ENCODE measurements at places on chromosomes 5 and 9. TPM values are rescaled to one million over a fixed set of nuclear protein-coding genes. Genes with fewer than 3 reads are reported as not detected.
A peak's percentile ranks its signal among the peaks of the same experiment; 100 is the strongest.

- no peaks in the 10 kb centered on the region for H3K36me3 ChIP-seq
- H3K27ac ChIP-seq = no peak overlapping the region
- no peak overlapping the region for H3K4me3 ChIP-seq
- no peaks in the 10 kb centered on the region for H3K27me3 ChIP-seq
- peak; percentile 66 for DNase-seq
Observed at GRCh38 chr9:74742792-74743730, 144.7 kb downstream of the TRPM6 start.

DNA sequence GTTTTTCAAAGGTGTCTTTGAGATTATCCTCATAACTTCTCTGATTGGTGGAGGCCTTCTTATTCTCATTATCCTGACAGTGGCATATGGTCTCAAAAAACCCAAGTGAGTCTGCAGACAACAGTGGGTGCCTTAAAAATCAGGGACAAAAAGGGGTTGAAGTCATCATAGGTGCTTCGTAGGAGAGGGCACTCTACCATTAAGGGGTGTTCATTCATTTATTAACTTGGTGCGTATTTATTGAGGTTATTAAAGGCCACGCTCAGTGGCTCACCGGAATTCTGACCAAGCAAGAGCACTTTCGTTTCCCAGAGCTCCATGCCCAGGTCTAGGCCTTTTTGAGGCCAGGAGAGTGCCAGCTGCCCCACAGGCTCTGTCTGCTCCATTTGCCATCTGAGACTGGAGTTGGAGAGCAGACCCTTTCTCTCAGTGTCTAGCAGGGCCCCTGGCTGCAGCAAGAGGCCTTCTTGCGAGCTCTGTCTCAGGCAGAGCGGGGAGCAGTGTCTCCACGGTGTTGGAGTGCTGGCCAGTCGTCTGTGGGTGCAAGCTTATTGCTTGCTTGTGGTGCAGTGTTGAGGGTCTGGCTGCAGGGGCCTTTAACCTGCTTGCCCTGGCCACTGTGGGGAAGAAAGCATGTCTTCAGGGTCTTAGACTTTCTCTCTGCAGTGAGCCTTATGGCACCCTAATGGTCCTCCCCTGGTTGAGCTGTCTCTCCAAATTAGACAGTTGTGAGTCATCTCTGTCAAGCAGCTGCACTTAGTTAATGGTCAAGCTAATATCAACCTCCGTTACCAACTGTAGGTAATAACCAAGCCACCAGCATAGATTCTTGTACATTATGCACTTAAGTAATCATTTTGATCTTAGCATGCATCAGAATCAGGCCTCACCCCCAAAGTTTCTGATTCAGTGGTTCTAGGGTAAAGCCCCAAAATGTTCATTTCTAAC, 62.6 kb downstream of the IL31RA start:
- no peaks in the 10 kb centered on the region for H3K4me1 ChIP-seq
- H3K4me3 ChIP-seq = no peak overlapping the region
- H3K36me3 ChIP-seq = no peaks in the 10 kb centered on the region
- no peaks in the 10 kb centered on the region for H3K27me3 ChIP-seq

GRCh38 chr5:151643388-151643787, 43.3 kb downstream of the SPARC start:
- no peak overlapping the region for H3K27ac ChIP-seq
- DNase-seq = no peak
- H3K27me3 ChIP-seq = no peaks in the 10 kb centered on the region
- no peaks in the 10 kb centered on the region for H3K36me3 ChIP-seq
- no peaks in the 10 kb centered on the region for H3K4me1 ChIP-seq
- no peak overlapping the region for H3K4me3 ChIP-seq

DNA sequence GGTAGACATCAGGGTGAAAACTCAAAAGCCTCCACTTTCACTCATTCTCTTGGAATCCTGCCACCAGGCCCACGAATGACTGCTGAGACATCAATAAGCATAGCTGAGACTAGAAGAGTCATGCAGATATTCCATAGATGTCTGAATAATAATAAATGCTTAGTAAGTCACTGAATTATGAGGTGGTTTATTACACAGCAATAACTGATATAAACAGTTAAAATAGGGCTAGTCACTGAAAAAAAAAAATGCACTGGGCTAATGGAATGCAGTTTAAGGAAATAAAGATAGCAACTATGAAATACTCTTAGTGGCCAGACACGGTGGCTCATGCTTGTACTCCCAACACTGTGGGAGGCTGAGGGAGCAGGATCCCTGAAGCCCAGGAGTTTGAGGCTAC, 262.8 kb upstream of the CDH6 start:
- H3K27me3 ChIP-seq = no peaks in the 10 kb centered on the region
- no peak overlapping the region for H3K27ac ChIP-seq
- no peak for DNase-seq
- H3K36me3 ChIP-seq = no peaks in the 10 kb centered on the region

GRCh38 chr9:98896632-98897031, 47.1 kb upstream of the COL15A1 start:
- no peak overlapping the region for H3K27ac ChIP-seq
- no peak overlapping the region for H3K4me3 ChIP-seq
- DNase-seq = no peak
- peaks cover 8% of the 10 kb centered on the region for H3K4me1 ChIP-seq

DNA sequence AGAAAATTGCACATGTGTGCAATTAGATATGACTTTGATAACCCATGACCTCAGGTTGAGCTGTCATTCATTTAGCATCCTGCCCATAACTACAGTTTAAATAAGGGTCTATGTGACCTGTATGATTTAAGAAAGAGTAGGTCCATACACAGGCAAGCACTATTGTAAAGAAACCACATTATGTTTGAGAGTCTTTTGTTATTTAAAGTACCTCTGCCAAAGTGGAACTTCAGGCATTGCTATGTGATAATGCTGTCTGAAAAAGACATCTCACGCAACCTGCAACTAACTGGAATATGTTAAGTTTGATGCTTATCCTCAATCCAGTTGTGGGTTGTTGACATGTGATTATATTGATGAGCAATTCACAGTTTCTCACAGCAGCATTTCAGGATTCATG, 317.0 kb downstream of the TMEM161B start:
- H3K27ac ChIP-seq = no peak overlapping the region
- H3K36me3 ChIP-seq = no peaks in the 10 kb centered on the region
- peaks cover 46% of the 10 kb centered on the region for H3K4me1 ChIP-seq
- H3K27me3 ChIP-seq = no peaks in the 10 kb centered on the region
- DNase-seq = peak; percentile 33

DNA sequence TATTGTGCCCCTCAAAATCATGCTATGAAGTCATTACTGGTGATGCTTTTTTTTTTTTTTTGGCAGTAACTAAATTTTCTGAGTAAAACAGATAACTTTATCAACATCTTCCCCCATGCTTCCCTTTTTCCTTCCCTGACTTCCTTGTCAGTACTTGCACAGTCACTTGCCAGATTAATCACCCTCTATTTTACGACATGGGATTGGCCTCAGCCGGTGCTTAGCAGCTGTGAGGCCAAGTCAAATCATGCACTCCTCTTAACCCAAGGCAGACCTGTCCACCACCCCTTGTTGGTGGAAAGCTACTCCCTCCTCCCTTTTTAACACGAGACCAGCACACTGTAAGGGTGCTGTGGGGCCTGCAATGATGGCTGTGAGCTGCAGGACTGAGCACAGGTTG, 118.0 kb upstream of the OTULINL start:
- peaks cover 11% of the 10 kb centered on the region for H3K36me3 ChIP-seq
- peaks cover 10% of the 10 kb centered on the region for H3K4me1 ChIP-seq
- H3K27me3 ChIP-seq = no peaks in the 10 kb centered on the region
- DNase-seq = no peak
- H3K4me3 ChIP-seq = no peak overlapping the region

- no peaks in the 10 kb centered on the region for H3K27me3 ChIP-seq
- DNase-seq = peak; percentile 84
- H3K4me3 ChIP-seq = no peak overlapping the region
- peaks cover 16% of the 10 kb centered on the region for H3K36me3 ChIP-seq
- H3K27ac ChIP-seq = no peak overlapping the region
- H3K4me1 ChIP-seq = no peaks in the 10 kb centered on the region
Observed at GRCh38 chr5:7754997-7755596, 95.8 kb downstream of the CFAP90 start.

DNA sequence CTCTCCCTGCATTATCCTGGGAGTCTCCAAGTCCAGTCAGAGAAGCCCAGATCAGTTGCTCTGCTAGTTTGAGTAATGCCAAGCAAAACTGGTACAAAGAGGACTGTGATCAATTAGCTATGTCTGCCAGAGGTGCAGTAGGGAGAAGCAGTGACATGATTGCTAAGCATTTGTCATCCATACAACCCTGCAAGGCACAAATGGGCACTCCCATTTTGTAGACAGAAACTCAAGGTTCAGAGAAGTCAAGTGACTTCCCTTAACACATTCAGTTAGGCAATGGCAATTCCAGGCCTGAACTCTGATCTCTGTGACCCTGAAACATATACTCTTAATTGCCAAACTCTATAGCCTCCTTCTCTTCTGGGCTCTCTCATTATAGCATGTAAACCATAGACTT, 34.0 kb downstream of the NDST1 start:
- H3K36me3 ChIP-seq = peaks cover 20% of the 10 kb centered on the region
- no peak overlapping the region for H3K4me3 ChIP-seq
- H3K4me1 ChIP-seq = peaks cover 3% of the 10 kb centered on the region
- H3K27me3 ChIP-seq = no peaks in the 10 kb centered on the region
- H3K27ac ChIP-seq = no peak overlapping the region

DNA sequence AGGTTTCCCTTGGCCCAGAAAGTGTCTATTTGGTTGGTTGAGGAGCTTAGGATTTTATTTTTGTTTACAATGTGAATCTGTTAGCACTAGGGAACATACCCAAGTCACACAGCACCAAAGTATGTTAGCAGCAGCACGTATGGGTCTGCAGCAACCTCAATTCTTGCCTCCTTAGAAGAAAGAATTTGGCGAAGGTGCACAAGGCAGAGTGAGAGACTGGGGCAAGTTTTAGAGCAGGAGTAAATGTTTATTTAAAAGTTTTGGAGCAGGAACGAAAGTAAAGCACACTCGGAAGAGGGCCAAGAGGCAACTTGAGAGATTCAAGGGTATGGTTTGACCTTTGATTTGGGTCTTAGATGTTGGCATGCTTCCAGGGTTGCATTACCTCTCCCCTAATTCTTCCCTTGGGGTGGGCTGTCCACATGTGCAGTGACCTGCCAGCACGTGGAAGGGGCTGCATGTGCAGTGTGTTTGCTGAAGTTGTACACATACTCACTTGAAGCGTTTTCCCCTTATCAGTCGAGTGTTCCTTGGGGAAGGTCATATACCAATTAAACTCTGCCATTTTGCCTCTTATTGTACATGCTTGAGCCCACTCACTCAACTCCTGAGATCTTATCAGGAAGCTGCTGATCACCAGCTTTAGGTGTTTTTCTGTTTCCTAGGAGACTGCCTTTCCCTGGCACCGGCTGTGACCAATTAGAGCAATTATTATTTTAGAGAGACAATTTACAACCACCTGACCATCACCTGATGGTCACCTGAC, 64.9 kb upstream of the SHC3 start:
- H3K4me3 ChIP-seq = no peak overlapping the region
- H3K36me3 ChIP-seq = no peaks in the 10 kb centered on the region
- no peaks in the 10 kb centered on the region for H3K4me1 ChIP-seq
- no peak overlapping the region for H3K27ac ChIP-seq

- no peak overlapping the region for H3K27ac ChIP-seq
- H3K4me1 ChIP-seq = no peaks in the 10 kb centered on the region
- H3K36me3 ChIP-seq = no peaks in the 10 kb centered on the region
- H3K4me3 ChIP-seq = no peak overlapping the region
Observed at GRCh38 chr5:74093561-74093960, 467.6 kb downstream of the ARHGEF28 start.

- no peak overlapping the region for H3K4me3 ChIP-seq
- no peaks in the 10 kb centered on the region for H3K4me1 ChIP-seq
- H3K27ac ChIP-seq = no peak overlapping the region
- H3K27me3 ChIP-seq = no peaks in the 10 kb centered on the region
- H3K36me3 ChIP-seq = no peaks in the 10 kb centered on the region
- no peak for DNase-seq
Observed at GRCh38 chr5:61519728-61520277, 187.7 kb downstream of the ZSWIM6 start.

DNA sequence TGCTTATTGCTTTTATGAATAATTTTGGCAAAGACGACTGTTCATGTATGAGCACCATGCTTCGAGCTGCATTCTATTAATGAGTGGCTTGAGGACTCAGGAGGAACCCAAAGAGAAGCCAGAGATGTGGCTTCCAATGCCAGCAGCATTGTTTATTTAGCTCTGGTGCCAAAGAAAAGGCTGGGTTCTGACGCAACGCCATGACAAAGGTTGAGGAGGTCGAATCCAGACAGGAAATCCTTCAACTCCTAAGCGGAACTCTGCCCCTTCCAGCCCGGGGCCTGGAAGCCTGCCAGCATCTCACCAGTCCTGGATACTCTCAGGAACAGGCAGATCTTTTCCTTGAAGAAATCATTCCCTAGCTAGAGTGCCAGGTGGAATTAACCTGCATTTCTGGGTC, 104.4 kb downstream of the ARHGAP26 start:
- no peak overlapping the region for H3K27ac ChIP-seq
- no peaks in the 10 kb centered on the region for H3K27me3 ChIP-seq
- peaks cover 29% of the 10 kb centered on the region for H3K4me1 ChIP-seq
- no peaks in the 10 kb centered on the region for H3K36me3 ChIP-seq
- no peak for DNase-seq
- no peak overlapping the region for H3K4me3 ChIP-seq

- no peaks in the 10 kb centered on the region for H3K27me3 ChIP-seq
- H3K4me1 ChIP-seq = no peaks in the 10 kb centered on the region
- H3K36me3 ChIP-seq = no peaks in the 10 kb centered on the region
- no peak for DNase-seq
- no peak overlapping the region for H3K4me3 ChIP-seq
Observed at GRCh38 chr5:170169996-170170395, 62.8 kb upstream of the C5orf58 start.

GRCh38 chr5:173180331-173180730, 36.0 kb downstream of the BNIP1 start:
- no peak for DNase-seq
- no peak overlapping the region for H3K4me3 ChIP-seq
- H3K27ac ChIP-seq = no peak overlapping the region
- no peaks in the 10 kb centered on the region for H3K4me1 ChIP-seq

GRCh38 chr5:140165101-140165922, 9.7 kb upstream of the CYSTM1 start:
- no peak overlapping the region for H3K27ac ChIP-seq
- H3K4me3 ChIP-seq = no peak overlapping the region
- H3K27me3 ChIP-seq = no peaks in the 10 kb centered on the region
- H3K4me1 ChIP-seq = no peaks in the 10 kb centered on the region
- H3K36me3 ChIP-seq = no peaks in the 10 kb centered on the region

- H3K4me1 ChIP-seq = peaks cover 19% of the 10 kb centered on the region
- H3K27me3 ChIP-seq = no peaks in the 10 kb centered on the region
- H3K4me3 ChIP-seq = no peak overlapping the region
- no peak for DNase-seq
- no peaks in the 10 kb centered on the region for H3K36me3 ChIP-seq
- no peak overlapping the region for H3K27ac ChIP-seq
Observed at GRCh38 chr5:96741891-96742309, 65.8 kb downstream of the ERAP1 start.

Gene MAN2A1
- 129 TPM for total RNA-seq

Gene KLHL3
- total RNA-seq = 11.7 TPM

Gene ACER2
- total RNA-seq = 11.6 TPM

Gene HEMGN
- not detected for total RNA-seq

Gene TUSC1
- total RNA-seq = 7.3 TPM

Gene HRH2
- 5.9 TPM for total RNA-seq

Gene SPINK6
- total RNA-seq = not detected

Gene TMEM215
- total RNA-seq = 1.2 TPM

Gene DDX31
- 23.5 TPM for total RNA-seq

Gene FOXD4L6
- total RNA-seq = 0.21 TPM
